Heart right ventricle (tissue), 16 donors: ENCODE measurements at places on chromosomes 11 and 22. TPM values are rescaled to one million over a fixed set of nuclear protein-coding genes. Genes with fewer than 3 reads are reported as not detected.

DNA sequence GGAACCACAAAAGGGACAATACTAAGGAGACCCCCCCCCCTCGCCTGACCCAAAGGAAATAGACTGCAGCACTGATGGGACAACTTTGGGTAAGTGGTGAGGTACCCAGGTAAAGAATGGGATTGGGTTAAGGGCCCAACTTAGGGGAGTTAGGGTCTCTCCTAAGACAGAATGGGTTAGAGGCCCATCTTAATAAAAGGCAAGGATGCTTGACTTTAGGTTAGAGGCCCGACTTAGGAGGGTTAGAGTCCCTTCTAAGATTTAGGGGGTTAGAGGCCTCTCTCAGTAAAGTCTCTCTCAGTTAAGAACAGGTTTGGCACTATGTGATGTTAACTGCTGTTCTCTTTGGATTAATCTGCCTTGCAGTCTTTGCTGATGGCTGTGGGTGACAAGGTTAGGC, 41.0 kb upstream of the DBX1 start:
- H3K27me3 ChIP-seq, result peaks cover 28% of the 10 kb centered on the region
- no peak overlapping the region for H3K27ac ChIP-seq
- DNase-seq, result no peak
- no peaks in the 10 kb centered on the region for H3K4me1 ChIP-seq
- no peak overlapping the region for H3K4me3 ChIP-seq

DNA sequence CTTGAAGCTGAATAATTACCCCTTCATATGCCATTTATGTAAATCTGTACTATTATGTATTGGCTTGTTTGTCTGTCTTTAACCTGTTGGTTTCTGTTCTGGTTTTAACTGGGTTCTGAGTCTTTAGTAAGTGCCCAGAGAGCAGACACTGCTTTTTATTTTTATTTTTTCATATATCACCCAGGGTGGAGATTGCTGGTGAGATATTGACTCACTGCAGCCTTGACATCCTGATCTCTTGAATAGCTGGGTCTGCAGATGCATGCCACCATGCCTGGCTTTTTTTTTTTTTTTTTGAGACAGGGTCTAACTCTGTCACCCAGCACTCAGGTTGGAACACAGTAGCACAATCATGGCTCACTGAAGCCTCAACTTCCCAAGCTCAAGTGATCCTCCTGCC, 19.4 kb downstream of the GRAMD1B start:
- H3K4me3 ChIP-seq, result no peak overlapping the region
- no peak overlapping the region for H3K27ac ChIP-seq
- H3K36me3 ChIP-seq, result no peaks in the 10 kb centered on the region
- H3K27me3 ChIP-seq, result no peaks in the 10 kb centered on the region
- no peak for DNase-seq

- no peak overlapping the region for H3K27ac ChIP-seq
- H3K4me1 ChIP-seq, result peaks cover 32% of the 10 kb centered on the region
- H3K36me3 ChIP-seq, result no peaks in the 10 kb centered on the region
- DNase-seq, result no peak
- no peaks in the 10 kb centered on the region for H3K27me3 ChIP-seq
Observed at GRCh38 chr22:23110190-23110921, 31.4 kb downstream of the RSPH14 start.

DNA sequence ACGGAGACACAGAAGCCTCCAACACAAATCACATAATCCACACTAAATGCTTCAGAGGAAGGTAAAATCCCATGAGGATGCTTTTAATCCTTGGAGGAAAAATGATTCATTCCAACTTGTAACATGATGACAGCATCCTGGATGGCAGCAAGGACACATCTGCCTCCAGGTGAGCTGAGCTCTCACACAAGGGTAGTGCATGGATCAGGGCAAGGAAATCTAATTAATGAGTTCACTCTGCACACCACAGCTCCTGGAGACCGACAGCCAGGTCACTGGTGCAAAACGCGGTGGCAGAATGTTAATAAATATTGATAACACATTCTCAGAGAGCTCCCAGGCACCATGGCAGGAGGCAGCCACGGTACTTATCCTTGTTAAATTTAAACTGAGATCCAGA, 40.3 kb upstream of the CYP2D6 start:
- H3K27me3 ChIP-seq, result no peaks in the 10 kb centered on the region
- DNase-seq, result no peak
- no peaks in the 10 kb centered on the region for H3K36me3 ChIP-seq
- no peak overlapping the region for H3K27ac ChIP-seq

GRCh38 chr11:43880640-43881159, at the start of gene ALKBH3:
TSS of gene ALKBH3 (plus strand) at chr11:43880831. CDS start at chr11:43882653, 1,822 bp downstream.
- peak within 1 kb of the TSS; percentile 71 for H3K27ac ChIP-seq
- peak; percentile 90 for DNase-seq
- H3K36me3 ChIP-seq, result peaks cover 34% of the 10 kb centered on the region
- peaks cover 17% of the 10 kb centered on the region for H3K27me3 ChIP-seq

The CYB5R2 gene
- 1.1 TPM for total RNA-seq

The OR4A16 gene
- not detected for total RNA-seq

The LRRC10B gene
- 2.6 TPM for total RNA-seq

The VPREB1 gene
- not detected for total RNA-seq
